AG20443 (cell line): ENCODE measurements at places on chromosomes 4 and X.

GRCh38 chr4:177410566-177410965 is 31.7 kb downstream of the AGA start:
- DNase-seq, result no peak

- DNase-seq, result no peak
Measured at GRCh38 chrX:11789809-11790208, 31.8 kb downstream of the MSL3 start.

DNA sequence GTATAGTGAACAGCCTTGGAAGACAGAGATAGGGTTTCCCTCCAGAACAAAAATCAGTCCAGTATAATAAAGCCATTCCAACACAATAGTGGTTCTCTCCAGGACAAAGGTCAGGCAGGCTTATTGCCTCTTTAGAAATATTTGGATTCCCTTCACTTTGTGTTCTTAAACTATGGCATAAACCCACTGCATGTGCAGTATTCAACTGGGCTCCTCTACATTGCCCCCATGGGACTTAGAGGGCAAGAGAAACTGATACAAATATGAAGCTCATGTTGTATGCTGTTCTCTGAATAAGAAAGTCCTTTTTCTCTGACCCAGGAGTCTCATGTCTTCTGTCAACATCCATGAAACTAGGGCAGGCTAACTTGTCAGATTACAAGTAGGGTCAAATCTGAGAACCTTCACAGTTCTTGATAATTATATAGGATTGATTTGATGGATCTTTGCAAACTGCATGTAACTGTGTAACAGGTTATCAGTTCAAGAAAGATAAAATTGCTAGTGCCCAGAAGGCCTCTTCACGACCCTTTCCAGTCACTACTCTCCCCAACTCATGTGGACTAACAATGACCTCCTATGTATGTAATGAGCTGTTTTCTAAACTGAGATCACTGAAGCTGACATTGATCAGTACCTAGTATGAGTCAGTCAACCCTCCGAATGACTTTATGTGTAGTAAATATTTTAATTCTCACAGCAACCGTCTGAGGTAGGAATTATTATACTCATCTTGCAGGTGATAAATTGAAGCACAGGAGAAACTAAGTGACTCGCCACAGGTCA is 31.9 kb upstream of the FAM9C start:
- no peak for DNase-seq

DNA sequence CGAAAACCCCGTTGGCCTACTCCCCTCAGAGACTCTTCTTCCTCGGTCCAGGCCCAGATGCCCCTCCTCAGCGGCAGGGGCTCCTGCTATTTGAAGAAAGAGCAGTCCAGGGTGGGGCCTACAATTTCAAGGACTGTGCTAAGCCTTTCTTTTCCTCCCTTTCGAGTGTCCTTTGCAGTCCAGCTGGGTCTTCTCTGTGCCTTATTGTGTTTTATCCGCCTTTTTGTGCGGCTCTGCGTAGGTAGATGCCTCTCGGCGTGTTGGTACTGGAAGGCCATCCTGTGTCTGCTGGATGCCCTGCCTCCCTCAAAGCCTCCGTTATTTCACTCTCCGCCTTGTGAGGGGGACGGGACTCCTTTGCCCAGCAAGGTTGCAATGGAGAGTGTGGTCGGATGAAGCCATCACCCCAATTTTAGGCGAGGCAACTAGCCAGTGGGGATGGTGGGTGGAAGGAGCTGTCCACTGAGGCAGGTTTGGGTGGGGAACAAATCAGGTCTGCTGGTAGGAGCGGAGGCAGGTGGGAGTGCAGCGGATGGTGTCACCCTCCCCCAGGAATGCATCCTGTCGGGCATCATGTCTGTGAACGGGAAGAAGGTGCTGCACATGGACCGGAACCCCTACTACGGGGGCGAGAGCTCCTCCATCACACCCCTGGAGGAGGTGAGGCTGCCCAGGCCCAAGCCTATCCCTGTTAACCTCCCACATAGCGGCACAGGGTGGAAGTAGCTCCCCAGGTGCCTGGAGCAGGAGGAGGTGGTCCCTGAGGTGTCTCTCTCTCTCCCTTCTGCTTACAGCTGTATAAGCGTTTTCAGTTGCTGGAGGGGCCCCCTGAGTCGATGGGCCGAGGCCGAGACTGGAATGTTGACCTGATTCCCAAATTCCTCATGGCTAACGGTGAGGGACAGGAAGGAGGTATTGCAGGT is 1.3 kb downstream of the GDI1 start:
- no peak for DNase-seq

DNA sequence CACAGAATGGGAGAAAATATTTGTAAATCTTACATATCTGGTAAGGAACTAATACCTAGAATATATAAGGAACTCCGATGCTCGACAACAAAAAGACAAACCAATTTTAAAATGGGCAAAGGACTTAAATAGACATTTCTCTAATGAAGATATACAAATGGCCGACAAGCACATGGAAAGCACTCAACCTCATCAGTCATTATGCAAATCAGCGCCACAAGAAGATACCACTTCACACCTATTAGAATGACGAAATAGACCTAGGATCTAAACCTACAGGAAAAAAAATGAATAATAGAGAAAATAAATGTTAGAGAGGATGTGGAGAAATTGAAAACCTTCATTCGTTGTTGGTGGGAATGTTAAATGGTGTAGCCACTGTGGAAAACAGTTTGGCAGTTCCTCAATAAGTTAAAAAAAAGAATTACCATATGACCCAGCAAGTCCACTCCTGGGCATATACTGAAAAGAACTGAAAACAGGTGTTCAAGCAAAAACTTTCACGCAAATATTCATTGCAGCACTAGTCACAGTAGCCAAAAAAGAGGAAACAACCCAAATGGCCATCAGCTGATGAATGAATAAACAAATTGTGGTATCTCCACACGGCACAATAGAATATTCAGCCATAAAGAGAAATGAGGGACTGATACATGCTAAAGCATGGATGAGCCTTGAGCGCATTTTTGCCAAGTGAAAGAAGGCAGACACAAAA is 57.3 kb upstream of the WDR19 start:
- no peak for DNase-seq

DNA sequence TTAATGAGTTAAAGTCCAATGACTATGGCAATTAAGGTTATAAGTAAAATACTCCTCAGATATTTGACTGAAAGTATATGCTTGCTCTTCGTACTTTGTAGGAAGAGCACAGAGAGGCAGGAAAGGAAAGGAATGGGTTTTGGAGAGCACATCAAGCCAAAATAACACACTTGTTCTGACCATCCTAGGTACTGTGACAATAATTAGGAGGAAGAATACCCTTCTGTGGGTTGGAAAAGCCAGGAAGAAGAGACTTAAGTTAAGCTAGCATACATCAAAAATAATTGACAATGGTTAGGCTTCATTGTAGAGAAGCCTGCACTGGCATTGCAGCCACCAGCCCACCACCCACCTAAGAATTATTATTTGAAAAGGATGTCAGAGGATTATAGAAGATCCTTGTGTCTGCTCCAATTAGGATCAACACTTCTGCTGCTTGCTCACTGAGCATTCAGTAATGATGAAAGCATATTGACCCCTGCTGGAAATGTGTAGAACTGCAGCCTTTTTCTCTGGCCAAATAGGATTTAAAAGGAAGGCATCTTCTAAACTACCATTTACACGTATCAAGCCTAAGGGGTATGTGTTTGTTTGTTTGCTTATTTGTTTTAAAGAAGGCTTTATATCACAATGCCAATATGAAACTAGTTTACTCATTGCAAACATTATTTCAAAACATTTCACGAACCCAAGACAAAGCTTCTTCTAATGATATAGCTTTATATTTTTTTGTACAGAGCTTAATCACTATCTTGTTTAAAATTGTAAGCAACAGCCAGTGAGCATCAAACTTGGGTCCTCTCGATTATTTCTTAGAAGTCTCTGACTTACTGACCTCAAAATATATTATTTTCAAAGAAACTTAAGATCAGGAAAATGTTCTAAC is 286.2 kb upstream of the TET2 start:
- DNase-seq, result peak; percentile 58

GRCh38 chr4:141885112-141885511 is 248.7 kb downstream of the IL15 start:
- no peak for DNase-seq
